M059J (cell line): ENCODE measurements at places on chromosomes 7 and 10.

DNA sequence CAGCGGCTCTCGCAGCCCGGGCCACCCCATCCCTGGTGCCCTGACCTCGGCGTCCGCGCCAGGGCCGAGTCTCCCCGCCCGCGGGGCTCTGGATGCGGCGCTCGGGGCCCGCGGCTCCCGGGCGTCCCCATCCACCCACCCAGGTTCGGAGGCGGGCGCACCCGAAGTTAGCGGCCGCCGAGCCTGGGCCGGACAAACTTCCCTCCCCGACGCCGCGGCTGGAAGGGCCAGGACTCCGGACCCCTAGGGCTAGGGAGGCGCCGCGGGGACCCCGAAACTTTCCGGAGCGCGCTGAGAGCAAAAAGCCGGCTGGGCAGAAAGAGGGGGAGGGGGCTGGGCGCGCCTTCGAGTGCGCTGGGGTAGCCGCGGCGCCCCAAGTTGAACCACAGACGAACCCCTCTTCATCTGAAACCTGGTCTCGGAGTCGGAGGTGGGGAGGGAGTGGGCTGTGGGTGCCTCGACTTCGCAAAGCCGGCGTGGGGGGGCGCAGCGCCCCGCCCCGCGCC lies 3.7 kb upstream of the ELFN1 start:
- peak; percentile 34 for DNase-seq

GRCh38 chr10:69804775-69805174 lies 3.1 kb downstream of the COL13A1 start:
- no peak for DNase-seq

DNA sequence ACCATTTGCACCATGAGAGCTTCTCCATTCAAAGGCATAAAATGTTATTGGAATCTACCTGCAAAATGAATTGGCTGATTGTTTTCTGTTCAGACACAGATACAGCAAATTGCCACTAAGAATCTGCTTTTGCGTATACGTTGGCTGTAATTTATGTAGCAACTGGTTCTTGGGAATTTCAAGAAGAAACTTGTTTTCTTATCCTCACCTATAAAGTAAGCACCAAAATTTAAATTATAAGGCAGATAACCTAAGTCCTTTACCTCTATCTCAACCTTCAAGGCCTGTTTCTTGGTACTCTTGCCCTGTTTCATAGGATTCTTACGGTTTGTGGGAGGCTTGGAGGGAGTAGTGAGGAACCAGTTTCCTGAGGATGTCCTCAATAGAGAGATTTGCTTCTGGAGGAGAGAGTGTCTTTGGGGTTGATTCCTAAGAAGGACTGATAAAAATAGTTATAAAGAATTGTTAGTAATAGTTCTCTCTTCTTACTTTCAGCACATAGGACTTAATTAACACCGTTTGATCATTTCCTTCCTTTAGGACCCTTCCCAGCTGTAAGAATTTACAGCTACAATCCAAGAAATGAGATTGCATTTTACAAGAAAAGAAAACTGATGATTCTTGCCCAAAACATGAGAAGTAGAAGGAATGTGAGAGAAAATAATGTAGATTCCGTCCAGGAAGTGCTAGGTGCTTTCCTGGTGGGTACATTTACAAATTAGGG lies 2.0 kb downstream of the STAMBPL1 start:
- peak; percentile 45 for DNase-seq

DNA sequence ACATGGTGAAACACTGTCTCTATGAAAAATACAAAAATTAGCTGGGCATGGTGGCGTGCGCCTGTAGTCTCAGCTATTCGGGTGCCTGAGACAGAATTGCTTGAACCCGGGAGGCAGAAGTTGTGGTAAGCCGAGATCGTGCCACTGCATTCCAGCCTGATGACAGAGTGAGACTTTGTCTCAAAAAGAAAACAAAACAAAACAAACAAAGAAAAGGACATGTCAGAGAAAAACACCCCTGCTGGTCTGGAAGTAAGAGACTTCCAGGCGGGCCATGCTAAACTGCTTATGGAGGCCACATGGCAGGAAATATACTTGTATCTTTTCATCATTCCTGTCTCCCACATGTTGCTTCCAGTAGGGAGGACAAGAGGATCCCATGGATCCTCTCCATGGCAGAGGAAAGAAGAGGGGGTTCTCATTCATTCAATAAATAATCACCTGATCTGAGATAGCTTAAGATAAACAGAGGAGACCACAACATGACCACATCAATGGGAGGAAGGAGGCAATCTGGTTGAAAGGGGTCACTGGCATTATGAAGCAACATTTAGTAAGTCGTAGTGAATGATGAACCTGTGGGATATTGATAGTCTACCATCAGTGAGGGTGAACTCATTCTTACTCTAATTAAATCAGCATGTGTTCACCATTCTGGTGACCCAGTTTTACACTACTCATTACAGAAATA lies 60.5 kb upstream of the ZNF138 start:
- peak; percentile 39 for DNase-seq

GRCh38 chr10:95864906-95865813 lies 42.6 kb upstream of the CC2D2B start:
- DNase-seq, result peak; percentile 49

GRCh38 chr10:131909014-131909808 lies 8.4 kb downstream of the PPP2R2D start:
- DNase-seq, result no peak

- no peak for DNase-seq
Observed at GRCh38 chr7:10696064-10696463, 277.6 kb upstream of the PHF14 start.

- no peak for DNase-seq
Observed at GRCh38 chr10:33186150-33186549, 148.3 kb downstream of the NRP1 start.

GRCh38 chr7:95479992-95480624 lies 5.6 kb upstream of the ASB4 start:
- no peak for DNase-seq
